Head of caudate nucleus (tissue), 42 donors: ENCODE measurements at places on chromosomes 2 and 18.

DNA sequence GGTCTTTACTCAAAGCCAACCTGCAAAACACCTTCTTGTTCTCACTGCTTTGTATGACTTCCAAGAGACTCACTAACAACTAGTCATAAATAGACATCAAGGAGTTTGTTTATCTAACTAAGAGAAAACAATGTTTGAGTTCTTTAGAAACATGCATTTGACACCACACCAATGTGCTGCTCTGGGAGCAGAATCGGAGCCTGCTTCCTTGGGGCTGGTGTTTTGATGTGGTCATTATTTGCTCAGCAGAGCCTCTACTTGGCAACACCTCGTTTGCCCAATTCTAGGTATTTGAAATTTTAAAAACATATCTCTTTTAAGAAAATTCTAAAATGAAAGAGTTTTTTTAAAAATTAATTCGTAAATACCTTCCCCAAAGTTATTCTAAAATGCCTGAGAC, 167.5 kb downstream of the BCL2 start:
- DNase-seq, result no peak

DNA sequence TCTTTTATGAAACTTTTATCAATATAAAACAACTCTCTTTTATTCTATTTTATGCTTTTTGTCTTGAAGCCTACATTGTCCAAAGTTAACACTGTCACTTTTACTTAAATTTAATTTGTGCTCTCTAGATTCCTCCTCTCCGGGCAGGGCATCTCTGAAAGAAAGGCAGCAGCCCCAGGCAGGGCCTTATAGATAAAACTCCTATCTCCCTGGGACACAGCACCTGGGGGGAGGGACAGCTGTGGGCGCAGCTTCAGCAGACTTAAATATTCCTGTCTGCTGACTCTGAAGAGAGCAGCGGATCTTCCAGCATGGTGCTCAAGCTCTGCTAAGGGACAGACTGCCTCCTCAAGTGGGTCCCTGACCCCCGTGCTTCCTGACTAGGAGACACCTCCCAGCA, 447.7 kb upstream of the FANCL start:
- DNase-seq, result no peak

DNA sequence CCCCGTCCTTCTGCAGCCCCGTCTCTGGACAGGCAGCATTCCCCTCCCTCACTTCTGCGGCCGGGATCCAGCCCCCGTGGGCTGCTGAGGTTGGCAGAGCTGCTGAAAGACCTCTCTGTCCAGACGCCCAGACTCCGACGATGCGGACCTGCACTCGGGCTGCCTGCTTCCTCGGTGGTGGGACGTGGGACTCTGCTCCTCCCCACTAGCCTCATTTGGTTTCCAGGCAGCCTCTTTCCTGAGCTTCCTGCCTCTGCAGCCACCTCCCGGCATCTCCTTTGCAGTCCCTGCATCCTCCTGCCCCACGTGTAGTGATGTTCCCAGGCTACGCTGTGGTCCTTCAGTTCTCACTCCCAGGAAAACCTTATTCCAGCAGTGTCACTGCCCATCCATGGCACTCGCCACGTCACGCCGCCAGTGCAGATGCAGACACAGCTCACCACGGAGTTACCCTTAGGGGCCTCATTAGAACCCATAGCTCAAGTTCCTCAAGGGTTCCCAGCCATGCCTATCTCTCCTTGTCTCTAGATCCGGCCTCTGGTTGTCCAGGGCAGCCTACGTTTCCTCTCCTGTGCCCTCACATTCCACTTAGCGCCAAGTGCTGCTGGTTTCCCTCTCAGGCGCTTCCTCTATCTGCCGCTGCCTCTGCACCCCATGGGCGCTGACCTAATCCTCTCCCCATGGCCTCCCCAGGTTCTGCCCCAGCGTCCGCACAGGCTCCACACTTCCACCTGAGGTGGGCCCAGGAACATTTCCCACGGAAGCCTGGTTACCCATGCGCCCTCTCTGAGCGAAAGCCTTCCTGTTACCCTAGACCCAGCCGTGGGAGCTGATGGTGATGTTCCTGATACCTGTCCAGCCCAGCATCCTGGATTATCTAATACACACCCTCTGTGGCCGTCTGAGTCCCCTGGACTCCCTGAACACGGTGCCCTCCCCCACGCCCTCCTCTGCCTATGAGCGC, 318.3 kb upstream of the MYT1L start:
- DNase-seq, result no peak

GRCh38 chr2:1651121-1652033, 92.9 kb downstream of the PXDN start:
- no peak for DNase-seq

DNA sequence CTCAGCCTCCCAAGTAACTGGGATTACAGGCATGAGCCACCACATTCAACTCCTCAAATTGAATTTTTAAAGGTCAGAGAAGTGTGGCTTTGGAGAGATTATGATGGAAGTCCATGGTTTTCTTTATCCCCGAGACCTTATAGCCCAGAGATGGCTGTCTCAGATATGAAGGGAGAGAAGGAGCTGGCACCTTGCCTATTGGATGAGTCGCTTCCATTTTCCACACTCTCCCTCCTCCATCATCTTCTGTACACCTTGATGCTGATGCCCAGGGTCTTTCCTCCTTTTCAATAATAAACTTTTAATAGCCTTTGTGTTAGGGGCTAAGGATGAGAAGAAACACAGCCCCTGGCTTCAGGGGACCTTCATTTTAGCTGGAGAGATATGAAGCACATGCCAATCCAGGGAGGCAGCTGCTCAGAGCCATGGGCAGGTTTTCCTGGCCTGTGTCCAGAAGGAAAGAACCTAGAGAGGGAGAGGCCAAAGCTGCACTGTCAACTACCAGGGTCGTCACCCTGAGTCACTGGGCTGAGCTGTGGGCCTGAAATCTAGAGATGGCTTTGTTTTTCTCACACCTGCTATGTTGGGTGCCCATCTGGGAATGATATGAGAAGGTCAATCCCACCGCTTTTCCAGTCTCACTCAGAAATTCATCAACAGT, 146.0 kb upstream of the SERTAD2 start:
- no peak for DNase-seq

- no peak for DNase-seq
These were observed 3.0 kb upstream of the RTKN start for GRCh38 chr2:74444498-74445318.

DNA sequence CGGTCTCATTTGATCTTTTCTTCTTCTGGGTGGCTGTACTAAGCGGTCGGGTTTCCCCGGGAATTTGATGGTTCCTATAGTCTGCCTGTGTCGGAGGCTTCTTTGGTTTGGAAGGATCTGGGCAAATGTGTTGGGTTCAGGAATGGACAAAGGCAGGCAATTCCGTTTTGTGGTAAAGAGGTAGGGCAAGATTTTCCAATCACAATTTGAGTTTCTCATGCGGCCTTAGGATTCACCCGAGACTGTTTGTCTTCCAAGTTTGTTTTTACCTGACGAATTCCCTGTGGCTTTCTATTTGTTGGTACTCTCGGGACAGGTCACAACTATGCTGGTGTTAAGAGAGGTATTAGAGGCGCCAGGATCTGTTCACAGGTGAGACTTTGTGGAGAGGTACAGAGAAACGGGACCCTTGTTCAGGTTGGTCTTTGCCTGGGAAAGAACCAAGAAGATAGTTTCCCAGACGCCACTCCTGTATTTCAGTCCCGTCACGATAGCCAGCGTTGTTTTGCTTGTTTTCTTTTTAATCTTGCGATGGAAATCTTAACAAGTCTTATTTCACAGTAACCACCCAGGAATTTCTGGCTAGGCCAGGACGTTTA, 3.0 kb downstream of the SP5 start:
- DNase-seq, result no peak

DNA sequence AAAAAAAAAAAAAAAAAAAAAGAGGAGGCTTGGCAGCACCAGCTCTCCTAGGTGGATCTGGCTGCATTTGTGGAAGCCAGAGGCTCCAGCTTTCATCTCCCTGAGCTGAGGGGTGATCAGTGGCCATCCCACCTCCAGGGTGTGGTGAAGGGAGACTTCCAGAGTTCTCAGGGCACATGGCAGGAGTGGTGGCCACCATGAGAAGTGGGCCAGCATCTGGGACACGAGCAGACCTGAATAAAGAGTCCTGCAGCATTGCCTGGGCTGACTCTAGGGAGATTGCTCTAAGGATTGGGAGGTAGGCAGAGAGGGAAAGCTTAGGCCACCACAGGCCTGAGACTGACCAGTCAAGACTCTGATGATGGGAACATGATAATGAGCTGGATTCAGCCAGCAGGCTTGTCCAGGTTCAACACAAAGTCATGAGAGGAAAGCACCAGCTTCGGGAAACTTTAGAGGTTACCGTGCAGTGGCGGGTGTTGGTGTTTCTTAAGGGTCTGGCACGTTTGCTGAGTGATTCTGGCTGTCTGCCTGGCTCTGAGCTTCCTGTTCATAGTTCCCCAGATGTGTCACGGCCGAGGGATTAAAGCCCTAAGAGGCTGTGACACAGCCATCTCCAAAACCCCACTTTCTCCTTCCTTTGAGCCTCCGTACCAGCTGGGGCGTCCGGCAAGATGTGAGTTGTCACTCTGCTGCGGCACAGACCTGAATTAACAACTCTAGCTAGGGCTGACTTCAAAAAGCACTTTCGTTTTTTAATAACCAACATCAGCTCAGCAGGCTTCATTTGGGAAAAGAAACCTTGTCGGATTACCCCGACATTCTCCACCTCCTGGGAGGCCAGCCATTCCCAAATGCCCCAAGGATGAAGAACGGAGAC, 38.3 kb upstream of the IL1R1 start:
- DNase-seq, result no peak

- DNase-seq, result no peak
These were observed 72.3 kb downstream of the BARD1 start for GRCh38 chr2:214737188-214737587.

GRCh38 chr2:119426801-119427395, 4.8 kb upstream of the TMEM37 start:
- DNase-seq, result no peak

DNA sequence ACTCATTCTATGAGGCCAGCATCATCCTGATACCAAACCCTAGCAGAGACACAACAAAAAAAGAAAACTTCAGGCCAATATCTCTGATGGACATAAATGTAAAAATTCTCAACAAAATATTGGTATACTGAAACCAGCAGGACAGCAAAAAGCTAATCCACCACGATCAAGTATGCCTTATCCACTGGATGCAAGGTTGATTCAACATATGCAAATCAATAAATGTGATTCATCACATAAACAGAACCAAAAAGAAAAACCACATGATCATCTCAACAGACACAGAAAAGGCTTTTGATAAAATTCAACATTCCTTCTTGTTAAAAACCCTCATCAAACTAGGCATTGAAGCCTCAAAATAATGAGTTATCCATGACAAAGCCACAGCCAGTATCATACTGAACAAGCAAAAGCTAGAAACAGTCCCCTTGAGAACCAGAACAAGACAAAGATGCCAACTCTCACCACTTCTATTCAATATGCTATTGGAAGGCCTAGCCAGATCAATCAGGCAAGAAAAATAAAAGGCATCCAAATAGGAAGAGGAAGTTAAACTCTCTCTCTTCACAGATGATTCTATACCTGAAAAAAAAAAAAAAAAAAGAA, 45.3 kb downstream of the RTTN start:
- no peak for DNase-seq
